Osteoblast (primary cell): ENCODE measurements at places on chromosomes 5 and 9. TPM values are rescaled to one million over a fixed set of nuclear protein-coding genes. Genes with fewer than 3 reads are reported as not detected.
A peak's percentile ranks its signal among the peaks of the same experiment; 100 is the strongest.

Gene OR13J1
- not detected in 2 replicates for total RNA-seq

Gene WDR38
- total RNA-seq, result not detected in 2 replicates

DNA sequence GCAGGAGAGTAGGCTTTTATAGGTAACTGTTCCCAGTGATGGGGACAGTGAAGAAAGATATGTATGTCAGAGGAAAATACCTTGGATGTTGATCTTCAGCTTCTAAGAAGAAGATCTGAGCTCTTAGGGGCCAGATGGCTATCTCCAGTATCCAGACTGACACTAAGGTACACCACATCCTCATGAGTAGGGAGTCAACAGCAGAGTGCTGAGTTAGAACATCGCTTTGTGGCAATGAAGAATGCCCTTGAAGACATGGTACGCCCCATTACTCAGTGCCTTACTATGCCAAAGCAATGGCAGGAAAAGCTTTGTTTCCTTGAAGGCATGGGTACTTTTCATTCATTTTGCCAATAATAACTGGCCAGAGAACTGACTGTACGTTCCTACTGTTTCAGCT, 263.7 kb downstream of the CEMIP2 start:
- no peak for DNase-seq
- H3K27ac ChIP-seq, result no peak overlapping the region
- H3K4me3 ChIP-seq, result no peak overlapping the region
- no peaks in the 10 kb centered on the region for H3K36me3 ChIP-seq
- no peaks in the 10 kb centered on the region for H3K4me1 ChIP-seq

- DNase-seq, result no peak
- H3K36me3 ChIP-seq, result no peaks in the 10 kb centered on the region
- no peak overlapping the region for H3K27ac ChIP-seq
- H3K4me1 ChIP-seq, result no peaks in the 10 kb centered on the region
- no peaks in the 10 kb centered on the region for H3K27me3 ChIP-seq
- no peak overlapping the region for H3K4me3 ChIP-seq
These were observed 694.3 kb downstream of the BRINP1 start for GRCh38 chr9:118674942-118675341.

DNA sequence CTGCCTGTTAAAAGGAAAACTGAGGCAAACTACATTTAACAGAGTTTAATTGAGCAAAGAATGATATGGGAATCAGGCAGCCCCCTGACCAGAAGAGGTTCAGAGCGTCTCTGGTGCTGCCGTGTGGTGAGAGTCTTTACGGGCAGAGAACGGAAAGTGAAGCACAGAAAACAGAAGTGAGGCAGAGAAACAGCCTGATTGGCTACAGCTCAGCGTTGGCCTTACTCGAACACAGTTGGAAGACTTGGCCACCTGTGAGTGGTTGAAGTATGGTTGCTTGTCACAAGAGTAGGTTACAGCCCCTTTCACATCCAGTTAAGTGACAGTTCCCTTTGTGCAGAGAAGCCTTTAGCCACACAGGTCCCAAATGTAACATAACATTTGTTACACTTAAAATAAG, 16.9 kb upstream of the FBP1 start:
- H3K4me3 ChIP-seq, result peak overlapping the region; percentile 68
- no peaks in the 10 kb centered on the region for H3K36me3 ChIP-seq
- H3K4me1 ChIP-seq, result no peaks in the 10 kb centered on the region

DNA sequence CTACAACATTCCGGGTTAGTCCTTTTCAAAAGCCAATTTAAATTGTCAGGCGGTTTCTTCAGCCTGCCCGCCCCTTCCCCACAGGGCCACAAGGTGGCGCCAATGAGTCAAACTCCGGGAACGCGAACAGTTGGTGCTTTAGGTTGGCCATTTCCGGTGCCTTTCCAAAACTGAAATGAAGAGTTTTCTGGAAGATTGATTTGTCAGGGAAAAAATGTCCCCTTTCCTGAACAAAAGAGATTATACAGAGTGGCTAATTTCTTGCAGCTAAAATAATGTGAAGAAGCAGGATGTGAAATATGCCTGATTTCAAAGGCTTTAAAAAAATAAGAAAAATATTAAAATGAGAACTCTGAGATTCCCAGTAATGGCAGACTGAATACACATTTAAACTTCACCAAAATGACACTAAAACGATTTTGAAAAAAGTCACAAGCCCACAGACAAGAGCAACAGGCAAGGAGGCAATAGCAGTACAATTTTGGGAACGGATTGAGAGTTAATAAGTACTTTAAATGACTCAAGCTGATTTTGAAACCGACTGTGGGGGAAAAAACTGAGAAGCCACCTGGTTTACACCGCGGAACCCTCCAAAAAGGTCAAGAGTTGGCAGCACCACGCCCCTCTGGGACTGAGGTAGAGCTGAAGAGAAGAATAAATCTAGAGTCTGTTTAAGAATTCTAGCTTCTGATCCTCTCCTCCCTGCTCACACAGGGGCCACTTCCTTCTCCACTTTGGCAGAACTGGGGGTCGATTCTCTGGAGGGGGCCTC, 45.7 kb downstream of the SLC46A2 start:
- H3K36me3 ChIP-seq, result no peaks in the 10 kb centered on the region
- no peak overlapping the region for H3K4me3 ChIP-seq
- H3K4me1 ChIP-seq, result peaks cover 28% of the 10 kb centered on the region
- H3K27ac ChIP-seq, result peak overlapping the region; percentile 13

DNA sequence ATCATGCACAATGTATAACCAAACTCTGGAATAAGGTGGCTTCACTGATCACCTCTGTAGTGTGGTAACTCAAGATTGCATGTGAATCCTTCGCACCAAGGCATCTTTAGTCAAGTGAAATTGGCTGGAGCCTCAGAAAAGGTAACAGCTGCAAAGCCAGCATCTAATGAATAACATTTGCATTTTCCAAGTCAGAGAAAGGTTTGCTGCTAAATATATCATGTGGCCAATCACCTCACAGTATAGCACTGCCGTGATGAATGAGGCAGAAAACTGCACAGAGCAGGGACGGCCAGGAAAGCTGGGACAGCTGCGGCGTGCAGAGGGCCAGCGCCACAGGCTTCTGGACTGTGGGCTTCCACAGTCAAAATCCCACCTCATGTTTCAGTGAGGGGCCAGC, 18.5 kb downstream of the MRPS27 start:
- no peaks in the 10 kb centered on the region for H3K36me3 ChIP-seq
- peak; percentile 18 for DNase-seq
- H3K4me3 ChIP-seq, result no peak overlapping the region
- no peak overlapping the region for H3K27ac ChIP-seq
- no peaks in the 10 kb centered on the region for H3K27me3 ChIP-seq

DNA sequence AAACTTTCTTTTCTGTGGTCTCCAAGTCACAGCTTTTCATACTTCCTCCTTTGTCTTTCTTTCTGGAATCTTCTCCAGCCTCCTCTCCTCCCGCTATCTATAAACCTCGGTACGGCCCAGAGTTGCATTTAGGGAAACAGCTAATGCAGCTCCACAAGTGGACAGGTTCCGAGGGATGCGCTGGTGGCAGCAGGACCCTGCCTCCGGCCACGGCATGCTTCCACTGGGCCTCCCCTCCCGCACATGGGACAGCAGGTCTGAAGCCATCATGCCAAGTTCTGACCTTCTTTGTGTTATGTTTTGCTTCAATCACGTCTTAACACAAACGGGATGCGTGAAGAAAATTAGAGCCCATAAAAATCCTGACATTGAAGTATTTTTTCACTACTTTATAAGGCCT, 136.9 kb downstream of the IRX2 start:
- H3K36me3 ChIP-seq, result no peaks in the 10 kb centered on the region
- H3K27ac ChIP-seq, result no peak overlapping the region
- no peaks in the 10 kb centered on the region for H3K27me3 ChIP-seq
- no peak overlapping the region for H3K4me3 ChIP-seq

DNA sequence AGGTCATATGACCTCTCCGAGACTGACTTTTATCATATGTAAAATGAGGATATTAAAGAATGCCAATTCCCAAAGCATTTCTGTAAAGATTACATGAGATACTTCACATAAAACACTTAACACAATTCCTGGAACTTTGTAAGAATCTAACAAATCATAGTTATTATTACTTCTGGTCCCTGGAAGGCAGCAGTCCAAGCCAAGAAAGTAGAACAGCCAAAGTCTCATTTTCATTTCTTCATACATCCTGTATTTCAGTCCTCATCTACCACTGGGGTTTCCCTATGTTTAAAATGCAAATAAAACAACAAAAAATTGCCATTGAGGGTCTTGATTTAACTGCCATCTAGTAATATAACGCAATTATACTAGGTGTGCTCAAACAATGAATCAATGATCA, 179.5 kb downstream of the MARCHF11 start:
- H3K27ac ChIP-seq, result no peak overlapping the region
